Stimulated activated CD8-positive, alpha-beta memory T cell treated with anti-CD3 and anti-CD28 coated beads, Interleukin-4, amount 100 ng/mL, for 48 hours (primary cell): ENCODE measurements at places on chromosomes 5 and 9.

DNA sequence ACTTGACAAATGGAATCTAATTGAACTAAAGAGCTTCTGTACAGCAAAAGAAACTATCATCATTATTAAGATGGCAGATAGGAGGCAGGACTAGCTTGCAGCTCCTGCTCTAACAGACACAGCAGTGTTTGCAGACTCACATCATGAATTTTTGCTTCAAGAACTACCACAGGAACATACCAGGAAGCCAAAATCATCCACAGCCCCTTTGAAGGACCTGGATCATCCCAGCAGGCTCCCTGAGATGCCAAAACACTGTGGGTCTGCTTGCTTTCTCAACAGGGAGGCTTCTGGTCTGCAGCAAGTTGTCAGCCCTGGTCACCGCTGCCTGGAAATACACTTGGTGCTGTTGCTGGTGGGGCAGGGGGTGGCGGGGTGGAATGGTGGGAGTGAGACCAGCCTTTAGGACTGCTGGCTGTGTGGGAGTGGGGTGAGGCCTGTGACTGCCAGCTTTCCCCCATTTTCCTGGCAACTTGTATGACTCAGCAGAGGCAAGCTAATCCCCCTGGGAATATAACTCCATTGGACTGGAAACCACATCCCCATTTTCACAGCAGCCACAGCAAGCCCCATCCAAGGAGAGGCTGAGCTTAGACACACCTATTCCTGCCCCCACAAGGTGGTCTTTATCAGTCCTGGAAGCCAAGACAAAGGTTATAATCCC is 533.8 kb upstream of the CYLC2 start:
- no peak for DNase-seq

DNA sequence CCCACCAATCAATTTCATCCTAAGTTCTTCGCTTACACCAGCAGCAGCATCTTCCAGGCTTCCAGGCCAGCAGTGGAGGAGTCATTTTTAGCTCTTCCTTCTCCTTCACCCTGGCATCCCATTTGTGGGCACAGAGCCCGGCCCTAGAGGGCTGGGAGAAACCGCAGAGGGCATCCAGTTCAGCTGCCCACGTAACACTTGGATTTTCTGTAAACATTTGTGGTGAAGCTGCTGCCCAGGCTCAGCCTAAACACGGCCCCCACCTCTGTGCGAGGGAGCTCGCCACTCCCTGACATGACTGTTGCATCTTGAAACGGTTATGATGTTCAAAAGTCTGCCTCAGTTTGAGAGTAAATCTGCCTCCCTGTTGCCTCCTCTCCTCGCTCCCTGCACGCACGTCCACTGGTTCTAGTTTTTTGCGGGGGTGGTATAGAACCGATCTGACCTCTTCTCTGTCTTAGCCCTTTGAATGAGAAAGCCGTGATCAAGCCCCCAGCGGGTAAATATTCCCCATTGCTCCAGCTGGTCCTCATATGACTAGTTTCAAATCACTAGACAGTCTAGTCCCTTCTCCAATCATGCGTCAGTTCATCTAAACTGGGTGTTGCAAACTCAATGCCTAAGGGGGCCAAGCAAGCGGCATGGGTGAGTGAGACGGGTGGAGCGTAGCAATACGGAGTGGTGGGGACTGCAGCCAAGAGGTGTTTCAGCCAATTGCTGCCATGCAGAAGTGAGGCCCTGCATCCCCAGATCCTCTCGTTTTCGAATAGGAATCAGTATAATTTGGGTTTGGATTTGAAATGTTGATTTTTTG is 34.9 kb upstream of the N4BP3 start:
- no peak for DNase-seq

GRCh38 chr5:154972476-154973080 is 31.7 kb downstream of the MRPL22 start:
- no peak for DNase-seq

- DNase-seq = no peak
Observed at GRCh38 chr9:74861773-74862474, 25.8 kb downstream of the TRPM6 start.

DNA sequence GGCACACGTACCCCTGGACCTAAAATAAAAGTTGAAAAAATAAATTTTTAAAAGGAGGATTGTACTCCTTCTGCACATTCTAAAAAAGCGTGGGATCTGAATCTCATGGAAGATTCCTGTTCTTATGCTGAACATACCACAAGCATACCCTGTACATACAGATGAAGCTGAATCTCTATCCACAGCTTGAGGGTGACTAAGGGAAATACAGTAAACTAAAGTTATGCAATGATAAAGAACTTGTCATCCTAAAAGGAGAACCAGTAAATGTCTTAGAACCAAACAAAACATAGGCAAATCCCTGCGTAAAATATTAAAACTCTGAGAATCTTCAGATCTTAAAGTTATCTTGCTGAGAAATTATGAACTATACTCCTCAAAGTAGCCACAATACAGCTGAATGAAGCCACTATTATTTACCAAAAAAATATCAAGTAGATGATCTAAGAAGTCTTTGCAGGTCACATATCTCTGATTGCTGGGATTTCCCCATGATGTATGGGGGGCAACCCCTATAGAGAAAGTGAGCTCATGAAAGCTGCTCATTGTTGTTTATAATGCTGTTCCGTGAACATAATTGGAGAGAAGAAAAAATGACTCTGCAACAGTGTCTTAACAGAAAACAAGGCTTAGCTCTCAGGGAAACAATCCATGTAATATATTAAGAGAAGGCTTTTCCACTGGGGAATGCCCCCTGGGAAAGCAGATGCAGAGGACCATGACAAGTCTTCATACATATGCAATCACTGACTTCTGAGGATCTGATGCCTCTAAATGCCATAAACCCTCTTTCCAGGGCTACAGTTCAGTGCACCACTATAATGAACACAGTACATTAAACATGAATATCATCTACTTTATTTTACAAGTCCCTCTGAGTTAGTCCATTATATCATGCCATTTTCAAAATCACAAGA is 210.1 kb downstream of the EPB41L4A start:
- no peak for DNase-seq

DNA sequence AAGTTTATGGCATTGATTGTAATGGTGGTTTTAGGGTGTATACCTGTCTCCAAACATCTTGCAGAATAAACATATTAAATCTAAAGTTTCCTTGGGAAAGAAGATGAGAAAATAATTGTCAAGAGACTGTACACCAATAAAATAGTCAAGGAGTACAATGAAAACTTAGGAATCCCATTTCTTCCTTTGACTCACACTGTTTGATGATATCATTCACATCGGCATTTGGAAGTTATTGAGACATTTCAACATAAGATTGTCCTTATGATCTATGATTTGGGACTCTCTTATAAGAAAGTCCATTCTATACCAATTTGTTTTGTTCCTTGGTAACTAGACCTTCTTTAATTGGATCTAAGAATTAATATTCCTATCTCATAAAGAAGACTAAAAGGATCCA is 482.7 kb downstream of the RAB3C start:
- no peak for DNase-seq

- no peak for DNase-seq
Observed at GRCh38 chr9:2300325-2300724, 285.2 kb downstream of the SMARCA2 start.

DNA sequence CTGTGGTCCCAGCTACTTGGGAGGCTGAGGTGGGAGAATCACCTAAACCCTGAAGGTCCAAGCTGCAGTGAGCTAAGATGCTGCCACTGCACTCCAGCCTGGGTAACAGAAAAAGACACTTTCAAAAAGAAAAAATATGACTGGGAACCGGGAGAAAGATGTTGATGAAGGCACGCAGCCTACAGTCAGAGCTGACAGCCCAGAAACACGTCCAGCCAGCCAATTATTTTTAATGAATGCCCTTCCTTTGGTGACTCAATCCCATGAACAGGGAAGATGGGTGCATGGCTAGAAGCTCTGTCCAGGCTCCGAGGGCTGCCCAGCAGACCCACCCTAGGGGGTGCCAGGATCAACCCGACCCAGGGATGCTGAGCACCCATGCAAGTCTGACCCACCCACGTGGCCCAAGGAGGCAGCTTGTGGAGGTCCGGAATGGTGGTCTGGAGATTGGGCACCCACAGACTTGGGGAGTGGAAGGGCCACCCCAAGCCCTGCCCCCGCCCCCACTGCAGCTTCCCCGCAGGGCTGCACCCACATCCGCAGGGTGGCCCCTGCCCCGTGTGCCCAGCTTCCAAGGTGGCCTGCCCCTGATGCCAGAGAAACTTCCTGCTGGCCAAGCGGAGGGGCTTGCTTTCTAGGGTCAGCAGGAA is 51.0 kb downstream of the ADAMTS2 start:
- no peak for DNase-seq

DNA sequence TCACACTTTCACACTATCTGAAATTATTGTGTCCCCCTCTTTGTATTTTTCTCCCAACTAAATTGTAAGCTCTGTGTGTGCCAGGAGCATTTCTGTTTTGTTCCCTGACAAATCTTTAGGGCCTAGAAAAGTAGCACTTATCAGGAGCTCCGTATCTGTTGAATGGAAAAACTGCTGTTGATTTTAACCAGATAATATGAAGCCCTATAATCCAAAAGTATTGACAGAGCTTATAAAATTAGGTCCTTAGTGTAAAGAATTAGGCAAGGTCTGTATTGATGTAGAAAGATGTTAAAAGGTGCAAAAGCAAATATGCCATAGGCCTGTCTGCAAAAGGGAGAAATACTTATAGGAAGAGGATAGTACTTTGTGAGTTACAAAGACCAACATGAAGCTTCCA is 109.4 kb upstream of the ISL1 start:
- DNase-seq = no peak

DNA sequence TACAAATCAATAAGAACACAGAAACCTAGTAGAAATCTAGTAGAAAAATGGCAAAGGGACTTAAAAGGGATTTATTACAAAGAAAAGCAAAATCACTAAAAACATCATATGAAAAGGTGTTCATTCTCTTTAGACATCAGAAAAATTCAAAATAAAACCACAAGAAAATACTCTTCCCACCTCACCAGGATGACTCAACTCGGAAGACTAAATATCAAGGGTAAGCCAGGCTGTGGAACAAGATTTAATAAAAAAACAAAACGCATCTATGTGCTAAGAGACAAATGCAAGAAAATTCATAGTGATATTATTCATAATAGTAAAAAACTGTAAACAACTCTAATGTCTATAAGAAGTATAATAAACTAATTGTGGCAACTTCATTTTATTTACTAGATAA is 181.6 kb upstream of the GHR start:
- DNase-seq = no peak

- no peak for DNase-seq
Observed at GRCh38 chr5:91111473-91112238, 271.5 kb downstream of the ARRDC3 start.

DNA sequence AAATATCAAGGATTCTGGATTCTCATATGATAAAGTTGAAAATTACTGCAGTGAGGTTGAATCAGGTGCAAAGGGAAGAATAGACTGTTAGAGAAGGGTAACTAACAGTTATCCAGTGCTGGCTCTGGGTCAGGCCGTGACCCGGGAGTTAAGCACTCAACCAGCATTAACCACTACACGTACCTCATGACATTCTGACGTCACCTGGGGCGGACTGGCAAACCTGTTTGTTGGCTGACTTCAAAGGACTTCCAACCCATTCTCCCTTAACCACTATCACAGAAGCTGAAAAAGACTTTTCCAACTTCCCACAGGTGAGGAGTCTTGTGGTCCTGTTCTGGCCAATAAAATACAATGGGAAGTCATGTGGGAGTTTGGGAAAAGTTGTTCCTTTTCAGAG is 268.9 kb downstream of the ENC1 start:
- no peak for DNase-seq

- DNase-seq = no peak
Observed at GRCh38 chr9:103734471-103734870, 359.6 kb upstream of the SMC2 start.

- DNase-seq = no peak
Observed at GRCh38 chr5:176803068-176803942, 7.1 kb upstream of the UNC5A start.

DNA sequence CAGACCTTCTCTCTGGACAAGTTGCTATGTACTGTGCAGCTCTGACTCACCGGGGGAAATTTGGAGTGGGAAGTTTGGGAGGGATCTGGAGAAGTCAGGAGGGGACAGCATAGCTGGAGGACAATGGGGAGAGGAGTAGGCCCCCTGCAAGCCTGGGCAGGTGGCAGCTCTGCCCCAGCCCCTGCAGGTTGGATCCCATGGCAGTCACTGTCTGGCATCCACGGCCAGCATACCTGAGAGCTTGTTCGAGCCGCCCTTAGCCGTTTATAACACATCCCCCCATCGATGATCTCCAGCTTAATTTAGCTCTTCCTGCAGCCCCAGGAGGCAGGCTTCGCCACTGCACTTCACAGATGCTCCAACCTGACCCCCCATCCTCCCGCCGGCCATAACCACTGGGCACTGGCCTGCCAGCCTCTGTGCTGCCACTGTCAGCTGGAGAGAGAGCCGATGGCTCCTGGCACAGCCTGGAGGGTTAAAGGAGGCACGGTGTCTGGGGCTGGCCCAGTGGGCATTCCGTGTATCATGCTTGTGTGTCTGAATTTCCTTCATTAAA is 57.7 kb upstream of the RNU6ATAC start:
- no peak for DNase-seq

- DNase-seq = no peak
Observed at GRCh38 chr9:100486479-100487176, 13.7 kb downstream of the TMEFF1 start.
